ENCODE measurements at places on chromosomes 5 and 9.

- DNase-seq = no peak
Measured at GRCh38 chr5:178602752-178603151, 12.6 kb upstream of the COL23A1 start.

DNA sequence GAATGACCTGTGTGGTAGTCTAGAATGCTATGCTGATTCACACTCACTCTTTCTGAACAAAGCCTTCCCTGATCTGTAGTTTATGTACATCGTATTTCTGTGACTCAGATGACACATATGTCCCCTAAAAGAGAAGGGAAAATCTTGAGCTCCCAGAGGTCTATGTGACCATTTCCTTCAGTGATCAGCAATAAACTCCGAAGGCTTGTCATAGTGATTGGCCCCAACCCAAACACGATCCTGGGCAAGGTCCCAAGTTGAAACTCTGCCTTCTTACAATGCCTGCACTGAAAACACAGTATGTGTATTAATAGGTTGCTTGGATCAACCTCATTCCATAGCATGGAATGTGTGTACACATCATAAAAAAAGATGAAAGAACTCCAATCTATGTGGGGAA lies 685.8 kb downstream of the MAT2B start:
- DNase-seq = no peak

- no peak for DNase-seq
Measured at GRCh38 chr5:177445052-177445916, 1.3 kb upstream of the PRR7 start.

DNA sequence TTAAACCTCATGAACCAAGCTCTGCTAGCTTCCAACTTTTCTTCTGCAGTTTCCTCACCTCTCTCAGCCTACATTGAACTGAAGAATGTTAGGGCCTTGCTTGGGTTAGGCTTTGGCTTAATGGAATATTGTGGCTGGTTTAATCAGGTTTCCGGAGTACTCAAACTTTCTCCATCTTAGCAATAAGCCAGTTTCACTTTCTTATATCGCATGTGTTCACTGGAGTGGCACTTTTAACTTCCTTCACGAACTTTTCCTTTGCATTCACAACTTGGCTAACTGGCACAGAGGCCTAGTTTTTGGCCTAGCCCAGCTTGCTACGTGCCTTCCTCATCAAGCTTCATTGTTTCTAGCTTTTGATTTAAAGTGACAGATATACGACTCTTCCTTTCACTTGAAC lies 81.0 kb upstream of the MAST4 start:
- DNase-seq = no peak

DNA sequence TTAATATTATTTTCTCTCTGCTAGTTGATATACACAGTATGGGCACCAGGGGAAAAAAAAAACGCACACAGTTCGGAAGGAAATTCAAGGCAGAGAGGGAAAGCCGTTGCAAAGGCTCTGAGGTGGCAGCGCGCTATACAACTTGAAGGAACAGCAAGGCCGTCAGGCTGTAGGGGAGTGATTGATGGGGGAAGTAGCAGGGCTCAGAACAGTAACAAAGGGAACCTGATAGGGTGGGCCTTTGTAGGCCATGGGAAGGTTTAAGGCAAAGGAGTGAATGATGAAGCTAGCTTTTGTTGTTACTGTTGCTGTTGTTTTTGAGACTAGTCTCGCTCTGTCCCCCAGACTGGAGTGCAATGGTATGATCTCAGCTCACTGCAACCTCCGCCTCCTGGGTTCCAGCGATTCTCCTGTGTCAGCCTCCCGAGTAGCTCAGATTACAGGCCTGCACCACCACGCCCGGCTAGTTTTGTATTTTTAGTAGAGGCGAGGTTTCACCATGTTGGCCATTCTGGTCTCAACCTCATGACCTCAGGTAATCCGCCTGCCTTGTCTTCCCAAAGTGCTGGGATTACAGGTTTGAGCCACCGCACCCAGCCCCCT lies 27.0 kb downstream of the AQP7 start:
- DNase-seq = no peak

DNA sequence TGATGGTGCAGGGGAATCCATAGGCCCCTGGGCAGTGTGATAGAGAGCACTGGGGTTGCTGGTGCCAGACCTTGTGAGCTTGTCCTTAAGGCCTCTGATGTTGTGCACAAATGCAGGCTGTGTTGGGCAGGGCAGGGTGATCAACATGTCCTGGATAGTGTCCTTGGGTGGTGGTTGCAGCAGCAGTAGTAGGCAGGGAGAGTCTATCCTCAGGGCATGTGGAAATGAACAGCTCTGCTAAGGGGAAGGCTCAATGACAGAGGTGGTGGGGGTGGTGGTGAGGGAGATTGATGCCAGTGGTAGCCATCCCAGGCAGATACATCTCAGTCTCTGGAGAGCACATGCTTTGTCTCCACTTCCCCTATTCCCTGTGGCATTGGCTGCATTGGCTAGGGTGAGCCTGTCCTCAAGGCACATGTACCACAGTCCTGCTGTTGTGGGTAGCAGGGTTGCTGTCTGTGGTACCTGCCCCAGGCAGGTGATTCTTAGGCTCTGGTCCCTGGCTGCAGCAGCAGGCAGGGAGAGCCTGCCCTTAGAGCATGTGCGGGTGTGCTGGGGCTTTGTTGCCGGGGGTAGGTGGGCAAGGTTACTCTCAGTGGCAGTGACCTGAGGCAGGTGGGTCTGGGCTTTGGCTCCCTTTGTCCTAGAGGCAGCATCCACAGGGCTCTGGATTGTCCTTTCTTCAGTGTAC lies 111.1 kb downstream of the WDR70 start:
- no peak for DNase-seq

DNA sequence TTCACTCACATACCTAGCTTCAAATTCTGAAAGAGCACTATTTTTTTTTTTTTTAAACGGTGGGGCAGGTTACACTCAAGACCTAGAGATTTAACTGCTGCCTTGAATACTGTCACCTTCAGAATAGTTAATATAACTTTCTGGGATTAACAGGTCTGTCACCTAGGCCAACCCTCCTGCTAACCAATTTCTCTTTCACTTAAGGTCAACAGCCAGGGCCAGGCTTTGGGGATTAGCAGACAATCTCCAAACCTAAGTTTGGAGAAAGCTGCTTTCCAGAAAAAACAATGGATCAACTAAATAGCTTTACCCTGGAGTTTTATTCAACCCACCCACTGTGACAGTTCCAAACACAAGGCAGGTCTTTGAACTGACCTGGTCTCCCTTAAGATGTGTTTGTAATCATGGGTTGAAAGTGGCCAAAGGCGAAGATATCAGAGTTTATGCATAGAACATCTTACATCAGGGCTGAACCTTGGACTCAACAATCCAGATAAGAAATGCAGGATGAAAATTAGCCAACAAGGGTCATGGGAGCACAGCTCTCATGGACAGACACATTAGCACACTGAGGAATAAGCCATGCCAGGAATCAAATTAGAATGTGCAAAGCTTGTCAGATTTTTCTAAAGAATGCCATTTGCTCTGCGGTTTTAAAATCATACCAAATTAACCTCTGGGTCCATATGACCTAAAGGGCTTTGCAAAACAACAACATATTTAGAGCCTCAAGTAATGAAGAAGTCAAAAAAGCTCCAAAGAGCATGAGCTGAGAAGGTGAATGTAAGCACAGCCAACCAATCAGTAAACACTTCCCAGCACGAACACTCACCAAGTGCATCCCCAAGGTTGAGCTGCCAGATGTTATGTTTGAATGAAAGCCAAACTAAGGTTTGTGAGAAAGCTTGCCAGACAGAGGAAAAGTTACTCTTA lies 538.5 kb upstream of the DMAC1 start:
- DNase-seq = no peak

DNA sequence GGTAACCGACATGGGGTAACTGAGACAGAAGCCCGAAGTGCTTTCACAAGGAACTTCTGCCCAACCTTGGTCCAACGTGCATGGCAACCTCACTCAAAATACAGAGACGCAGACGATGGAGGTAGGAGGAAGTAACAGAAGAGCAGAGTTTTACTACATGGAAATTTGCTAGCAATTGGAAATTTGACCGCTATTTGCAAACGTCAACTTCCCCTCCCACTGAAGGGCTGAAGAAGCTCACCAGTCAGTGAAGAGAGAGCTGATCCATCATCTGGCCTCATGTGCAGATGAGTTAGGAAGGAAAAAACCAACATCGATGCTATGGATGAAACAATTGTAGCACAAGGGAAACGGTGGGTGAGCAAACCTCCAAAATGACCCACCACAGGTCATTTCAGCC lies 196.7 kb downstream of the RGS3 start:
- DNase-seq = no peak

- no peak for DNase-seq
Measured at GRCh38 chr5:22258139-22258538, 595.0 kb downstream of the CDH12 start.

DNA sequence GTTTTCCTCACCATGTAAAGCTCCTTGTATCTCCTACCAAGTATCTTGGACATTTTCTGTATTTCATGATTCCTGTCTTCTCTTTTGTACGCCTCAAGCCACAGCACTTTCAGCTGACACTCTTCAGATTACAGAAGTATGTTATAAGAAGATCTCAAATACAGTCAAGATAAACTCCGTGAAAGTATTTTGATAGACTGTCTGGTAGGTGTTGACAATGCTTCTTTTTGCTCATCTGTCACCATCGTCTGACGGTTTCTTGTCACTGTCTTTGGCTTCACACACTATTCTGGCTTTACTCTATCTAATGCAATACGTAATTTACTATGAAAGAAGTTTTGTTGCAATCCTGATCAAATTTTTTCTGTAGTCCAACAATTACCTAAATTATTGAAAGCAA lies 294.5 kb upstream of the CDH12 start:
- no peak for DNase-seq

DNA sequence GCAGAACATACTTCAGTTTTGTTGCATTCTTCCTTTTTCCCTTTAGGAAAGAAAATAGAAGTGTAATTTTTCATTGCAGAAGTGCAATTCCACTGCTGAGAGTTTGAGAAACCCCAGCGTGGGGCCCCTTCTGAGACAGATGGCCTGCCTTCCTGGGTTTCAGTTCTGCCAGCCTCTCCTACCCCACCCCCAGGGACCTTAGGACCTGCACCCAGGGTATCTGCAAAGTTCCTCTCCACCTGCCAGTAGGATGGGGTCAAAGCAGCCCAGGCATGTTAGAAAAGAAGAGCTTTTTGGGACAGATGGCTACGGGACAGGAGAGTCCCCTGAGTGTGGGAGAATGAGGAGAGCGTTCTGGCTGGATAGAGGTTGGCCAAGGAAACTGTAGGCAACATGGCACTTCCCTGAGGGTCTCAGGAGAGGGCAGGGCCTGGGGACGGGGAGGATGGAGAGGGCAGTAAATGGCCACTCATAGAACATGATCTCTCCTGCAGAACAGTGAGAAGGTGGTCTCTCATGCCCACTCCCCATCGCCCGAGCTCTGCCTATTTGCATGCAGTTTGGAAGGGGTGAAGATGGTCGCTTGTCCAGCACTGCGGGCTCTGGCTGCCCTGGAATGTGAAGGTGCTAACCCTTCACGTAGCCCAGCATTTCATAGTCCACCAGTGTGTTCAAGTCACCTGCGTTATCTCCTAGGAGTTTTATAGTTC lies at the start of gene TIFAB:
TSS of gene TIFAB (minus strand) at position 31 of the 710 bp plus-strand sequence. CDS start 2,412 bp downstream, outside the sequence.
- no peak for DNase-seq

GRCh38 chr5:168059131-168059530 lies 232.3 kb upstream of the WWC1 start:
- DNase-seq = no peak

DNA sequence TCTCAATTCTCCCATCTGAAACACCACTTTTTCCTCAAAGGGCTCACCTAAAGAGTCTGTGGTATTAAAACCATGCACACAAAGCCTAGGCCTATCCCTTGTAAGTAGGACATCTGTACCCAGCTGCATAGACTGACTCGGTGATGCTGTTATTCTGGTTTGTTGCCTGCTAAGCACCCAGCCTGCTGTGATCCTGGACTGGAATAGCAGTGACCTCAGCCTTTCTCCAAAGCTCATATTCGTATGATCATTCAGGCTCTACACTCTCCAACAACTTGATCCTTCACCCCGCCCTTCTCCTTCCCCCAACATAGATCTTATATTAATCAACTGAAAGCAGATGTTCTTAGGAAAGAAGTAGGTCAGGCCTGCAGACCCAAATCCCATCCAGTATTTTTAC lies 81.4 kb upstream of the WWC1 start:
- DNase-seq = no peak

GRCh38 chr5:56251918-56252553 lies 18.9 kb upstream of the ANKRD55 start:
- DNase-seq = no peak

- DNase-seq = no peak
Measured at GRCh38 chr5:17796757-17797396, 162.6 kb downstream of the TAF11L14 start.

GRCh38 chr5:33490071-33490665 lies 49.4 kb downstream of the TARS1 start:
- no peak for DNase-seq

DNA sequence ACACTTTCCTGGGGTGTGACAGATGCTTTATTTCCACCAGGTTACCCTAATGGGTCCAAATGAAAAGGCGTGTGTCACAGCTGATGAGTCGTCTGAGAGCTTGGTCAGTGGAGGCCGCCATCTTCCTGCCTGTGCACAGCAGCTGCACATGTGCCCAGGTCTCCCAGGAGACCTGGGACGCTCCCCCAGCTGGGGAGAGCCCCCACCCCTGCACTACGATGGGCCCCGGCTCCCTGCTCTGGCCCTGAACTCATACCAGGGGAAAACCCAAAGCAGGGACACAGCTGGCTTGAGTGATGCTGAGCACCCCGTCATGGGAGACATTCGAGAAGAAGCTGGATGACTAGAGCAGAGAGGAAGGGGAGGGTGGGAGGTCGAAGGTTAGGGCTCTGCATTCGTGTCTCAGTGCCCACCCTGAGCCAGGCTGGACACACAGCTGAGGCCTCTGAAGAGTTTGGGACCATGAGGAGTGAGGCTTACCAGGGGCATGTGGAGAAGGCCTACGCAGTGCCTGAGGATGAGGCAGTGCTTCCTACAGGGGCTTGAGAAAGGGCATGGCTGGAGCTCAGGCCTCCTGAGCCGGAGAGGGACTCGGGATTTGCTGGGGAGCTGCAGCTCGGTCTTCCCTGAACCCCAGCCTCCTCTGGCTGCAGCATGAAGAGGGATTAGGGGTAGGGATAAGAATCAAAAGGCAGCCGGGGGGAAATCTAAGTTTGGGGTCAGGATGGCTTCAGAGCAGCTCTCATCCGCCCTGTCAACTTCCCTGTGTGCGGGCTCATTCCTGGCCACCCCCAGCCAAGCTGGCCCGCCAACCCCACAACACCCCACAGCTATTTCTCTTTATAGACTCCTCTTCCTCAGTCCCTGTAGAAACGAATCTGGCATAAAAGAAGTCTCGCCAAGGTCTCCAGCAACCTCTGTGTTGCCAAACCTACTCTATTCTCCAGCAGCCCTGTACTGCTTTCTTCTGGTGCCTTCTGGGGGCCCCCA lies 42.2 kb upstream of the RNU6ATAC start:
- DNase-seq = no peak

GRCh38 chr5:83433891-83434290 lies 37.7 kb upstream of the VCAN start:
- DNase-seq = no peak

- DNase-seq = no peak
Measured at GRCh38 chr5:55345327-55345726, 37.5 kb downstream of the MTREX start.

DNA sequence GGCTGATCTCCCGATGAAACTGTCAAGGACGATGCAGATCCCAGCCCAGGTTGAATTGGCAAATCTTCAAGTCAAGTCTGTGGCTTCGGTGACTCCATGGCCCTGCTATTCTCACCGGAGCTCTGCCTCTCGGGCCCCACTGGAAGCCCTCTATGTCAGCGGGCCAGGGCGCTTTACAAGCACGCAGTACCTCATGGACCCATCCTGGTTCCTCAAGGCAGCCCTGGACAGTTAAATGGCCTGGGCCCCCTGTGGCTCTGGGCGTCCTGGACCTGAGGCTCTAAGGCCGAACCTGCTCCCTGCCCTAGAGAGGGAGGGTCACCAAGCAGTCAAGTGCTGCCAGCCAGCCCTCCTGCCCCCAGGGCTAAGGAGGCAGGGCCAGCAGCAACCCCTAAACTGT lies 45.3 kb downstream of the STC2 start:
- DNase-seq = no peak
